ENCODE measurements at places on chromosomes 3 and 15. TPM values are rescaled to one million over a fixed set of nuclear protein-coding genes. Genes with fewer than 3 reads are reported as not detected.

DNA sequence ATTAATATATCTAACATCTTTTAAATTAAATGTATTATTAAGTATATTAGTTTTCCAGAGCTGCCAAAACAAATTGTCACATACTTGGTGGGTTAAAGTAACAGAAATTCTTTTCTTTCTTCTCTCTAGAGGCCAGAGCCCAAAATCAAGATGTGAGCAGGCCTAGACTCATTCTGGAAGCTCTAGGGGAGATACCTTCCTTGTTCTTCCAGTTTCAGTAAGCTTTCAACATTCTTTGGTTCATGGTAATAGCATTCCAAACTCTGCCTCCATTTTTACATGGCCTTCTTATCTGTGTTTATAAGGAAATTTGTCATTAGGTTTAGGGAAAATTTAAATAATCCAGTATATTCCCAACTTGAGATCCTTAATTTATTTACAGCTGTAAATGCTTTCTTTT is 1054.6 kb upstream of the GBE1 start:
- no peak for DNase-seq

DNA sequence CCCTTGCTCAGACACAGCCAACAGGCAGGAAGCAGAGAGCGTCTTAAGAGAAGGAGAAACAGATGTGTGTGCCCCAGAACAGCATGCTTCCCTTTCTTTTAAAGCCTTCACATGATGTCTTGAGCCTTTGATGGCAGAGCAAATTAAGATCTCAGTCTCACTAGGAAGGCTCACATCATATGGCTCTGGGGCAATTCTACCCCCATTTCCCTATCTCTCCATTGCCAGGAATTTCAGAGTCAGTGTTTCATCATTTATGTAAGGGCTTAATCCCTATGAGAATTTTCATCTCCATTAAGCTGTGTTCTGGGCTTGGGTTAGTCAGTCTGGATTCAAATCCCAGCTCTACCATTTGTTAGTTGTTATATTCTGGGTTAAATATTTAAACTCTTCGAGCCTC is 41.4 kb upstream of the GLCE start:
- DNase-seq: no peak

The PPP2R3A gene
- 12.3 TPM for total RNA-seq

The SMAD6 gene
- total RNA-seq: 46.3 TPM

The IRAK2 gene
- 4.2 TPM for total RNA-seq

- no peak for DNase-seq
Measured at GRCh38 chr3:180747805-180748361, 68.6 kb upstream of the CCDC39 start.

GRCh38 chr3:187169231-187169960 is 27.9 kb upstream of the RTP1 start:
- DNase-seq: no peak

DNA sequence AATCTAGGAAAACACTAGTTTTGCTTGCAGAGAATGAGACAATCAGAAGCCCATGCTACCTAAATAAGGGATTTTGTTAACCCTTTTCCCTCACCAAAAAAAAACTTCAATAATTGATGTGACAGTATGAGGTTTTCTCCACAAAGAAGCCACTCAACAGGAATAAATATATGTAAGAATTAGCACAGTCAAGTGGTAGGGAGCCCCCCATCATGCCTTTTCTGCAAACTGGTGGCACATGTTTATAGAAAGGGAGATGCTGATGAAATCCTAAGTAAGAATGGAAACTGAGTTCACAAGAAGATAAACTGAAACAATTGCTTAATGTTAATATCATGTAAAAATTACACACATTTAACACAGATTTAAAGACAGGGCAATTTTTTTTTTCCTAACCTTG is 51.0 kb downstream of the PHC3 start:
- DNase-seq: no peak

- DNase-seq: no peak
Measured at GRCh38 chr3:133283958-133284807, 115.7 kb upstream of the BFSP2 start.

The TF gene
- total RNA-seq: 5.2 TPM

The GPR27 gene
- total RNA-seq: 2.9 TPM

The TGM5 gene
- total RNA-seq: not detected

- DNase-seq: peak; percentile 76
Measured at GRCh38 chr3:124730129-124730940, at the start of gene UMPS. UMPS (plus strand) TSS chr3:124730452; CDS start chr3:124730472, 20 bp downstream.

- no peak for DNase-seq
Measured at GRCh38 chr3:194906229-194906629, 220.5 kb downstream of the FAM43A start.

DNA sequence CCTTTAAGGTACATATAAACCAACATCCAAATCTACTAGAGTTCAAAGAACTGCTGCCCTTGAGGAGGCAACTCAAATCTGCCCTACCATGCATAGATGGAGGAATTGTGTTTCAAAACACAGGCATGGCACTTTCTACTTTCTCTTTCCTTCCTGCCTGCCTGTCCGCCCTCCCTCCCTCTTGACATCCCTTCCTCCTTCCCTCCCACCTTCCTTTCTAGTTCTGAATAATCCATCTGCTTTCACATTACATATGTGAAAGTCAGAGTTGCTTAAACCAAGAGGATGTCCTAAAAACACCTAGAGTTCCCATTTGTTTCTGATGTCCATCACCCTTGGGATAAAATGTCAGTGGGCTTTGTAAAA is 537.6 kb downstream of the FOXP1 start:
- DNase-seq: no peak

The RHCG gene
- not detected for total RNA-seq

The PTH1R gene
- 8.1 TPM for total RNA-seq

The EAF2 gene
- total RNA-seq: 0.98 TPM

DNA sequence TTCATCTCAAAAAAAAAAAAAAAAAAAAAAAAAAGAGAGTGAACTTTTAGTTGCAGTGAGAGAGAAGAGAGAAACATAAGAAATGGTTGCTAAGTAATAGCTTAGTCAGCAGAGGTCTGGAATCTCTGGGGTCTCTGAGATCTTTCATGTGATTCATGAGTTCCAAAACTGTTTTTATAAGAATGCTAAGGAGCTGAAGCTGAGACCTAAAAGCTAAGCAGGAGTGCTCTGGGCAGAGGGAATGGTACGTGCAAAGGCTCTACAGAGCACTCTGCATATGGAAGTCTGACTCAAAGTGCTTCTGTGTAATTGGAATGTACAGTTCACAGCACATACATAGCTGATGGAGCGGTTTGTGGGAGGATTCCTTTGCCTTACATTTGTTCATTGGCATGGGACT is 66.3 kb upstream of the LRIG1 start:
- no peak for DNase-seq

The TM4SF18 gene
- 3.0 TPM for total RNA-seq

- no peak for DNase-seq
Measured at GRCh38 chr3:132781922-132782321, 59.7 kb upstream of the NPHP3 start.
